ENCODE measurements at places on chromosomes 2 and 18.

DNA sequence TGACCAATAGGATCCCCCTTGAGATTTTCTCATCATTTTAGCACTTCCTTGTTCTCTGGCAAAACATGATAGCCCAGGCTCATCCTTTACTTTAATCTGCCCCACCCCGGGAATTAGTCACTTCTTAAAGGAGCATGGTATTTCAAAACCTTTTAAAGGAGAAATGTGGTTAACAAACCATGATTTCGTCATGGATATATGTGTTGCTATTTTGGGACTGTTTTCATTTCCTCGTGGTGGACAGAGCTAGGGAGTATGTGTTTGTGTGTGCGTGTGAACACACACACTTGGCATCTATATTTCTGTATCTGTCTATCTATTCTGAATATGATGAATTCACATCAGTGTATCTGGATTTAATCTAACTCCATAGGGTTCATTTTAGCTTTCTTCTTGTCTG lies 128.1 kb downstream of the BIRC6 start:
- DNase-seq, result no peak

GRCh38 chr2:17476830-17477229 lies 41.4 kb downstream of the RAD51AP2 start:
- no peak for DNase-seq

DNA sequence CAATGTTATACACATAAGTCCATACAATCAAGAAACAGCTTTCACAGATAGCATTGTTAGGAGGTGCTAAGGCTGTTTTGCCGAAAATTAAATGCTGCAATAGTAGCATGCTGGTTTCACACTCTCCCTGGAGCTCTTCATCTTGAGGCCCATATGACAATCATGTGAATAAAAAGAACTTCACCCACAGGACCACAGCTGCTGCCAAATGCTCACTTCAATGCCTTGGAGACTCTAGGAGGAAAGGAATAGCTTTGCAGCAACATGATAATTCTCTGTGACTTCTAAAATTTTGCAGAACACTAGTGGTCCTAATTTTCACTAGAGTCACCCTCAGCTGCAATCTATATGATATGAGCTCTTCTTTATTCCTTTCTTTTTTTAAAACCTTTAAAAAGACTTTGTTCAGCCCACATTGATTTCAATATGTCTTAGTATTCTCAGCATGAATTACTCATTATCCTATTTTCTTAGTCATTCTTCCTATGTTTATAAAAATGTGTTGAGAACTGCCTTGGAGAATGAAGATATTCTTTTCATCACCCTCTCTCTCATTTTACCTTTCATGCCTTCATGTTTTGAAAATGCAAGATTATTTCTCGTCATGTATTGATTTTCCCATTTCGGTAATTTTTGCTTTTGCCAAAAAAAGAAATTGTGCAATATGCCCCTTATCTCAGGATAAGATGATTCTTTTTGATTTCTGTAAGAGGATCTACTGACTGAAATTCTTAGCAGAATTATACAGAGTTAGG lies 108.2 kb downstream of the PDE1A start:
- DNase-seq, result no peak

GRCh38 chr2:60746318-60746717 lies 9.8 kb upstream of the PAPOLG start:
- no peak for DNase-seq

DNA sequence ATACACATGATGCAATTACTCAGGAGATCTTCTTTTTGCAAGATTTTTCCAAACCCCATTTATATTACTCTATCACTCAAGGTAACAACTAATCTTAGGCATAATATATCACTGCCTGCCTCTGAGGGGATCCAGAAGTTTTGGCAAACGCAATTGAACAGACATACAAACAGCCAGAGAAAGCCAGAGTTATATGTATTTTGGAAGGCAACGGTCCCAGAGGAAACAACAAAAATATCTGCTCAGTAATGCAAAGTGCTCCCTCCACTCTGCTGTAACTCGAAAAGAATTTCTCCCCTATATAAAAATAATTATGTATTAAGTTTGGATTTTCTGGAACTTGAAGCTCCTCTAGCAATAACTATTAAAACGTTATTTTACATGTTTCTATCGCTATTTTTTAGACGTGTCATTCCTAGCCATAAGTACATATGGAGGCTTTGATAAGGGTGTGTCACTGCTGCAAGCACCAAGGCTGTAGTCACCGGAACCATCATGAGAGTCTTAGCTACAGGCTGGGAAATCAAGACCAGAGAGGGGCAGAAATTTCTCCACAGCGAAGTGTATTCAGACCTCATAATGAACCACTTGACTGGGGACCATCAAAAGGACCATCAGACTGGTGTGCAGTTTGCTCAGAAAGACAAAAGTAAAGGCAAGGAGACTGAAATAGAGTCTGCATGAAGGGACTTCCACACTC lies 3.7 kb upstream of the GKN1 start:
- DNase-seq, result no peak

DNA sequence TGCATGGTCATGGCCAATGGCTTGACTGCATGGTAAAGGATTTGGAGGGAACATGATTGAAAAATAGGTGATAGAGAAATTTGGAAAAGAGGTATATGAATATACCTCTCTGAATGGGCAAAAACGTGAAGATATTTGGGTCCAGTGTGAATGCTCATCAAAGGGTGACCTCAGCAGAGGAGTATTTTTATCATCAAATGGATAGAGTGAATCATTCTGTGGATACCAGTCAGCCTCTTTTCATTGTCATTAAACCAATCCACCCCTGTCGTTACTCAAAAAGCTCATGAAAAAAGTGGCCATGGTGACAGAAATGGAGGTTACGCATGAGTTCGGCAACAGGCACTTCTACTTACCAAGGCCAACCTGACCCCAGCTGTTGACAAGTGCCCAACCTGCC lies 1074.7 kb downstream of the TSN start:
- DNase-seq, result no peak

DNA sequence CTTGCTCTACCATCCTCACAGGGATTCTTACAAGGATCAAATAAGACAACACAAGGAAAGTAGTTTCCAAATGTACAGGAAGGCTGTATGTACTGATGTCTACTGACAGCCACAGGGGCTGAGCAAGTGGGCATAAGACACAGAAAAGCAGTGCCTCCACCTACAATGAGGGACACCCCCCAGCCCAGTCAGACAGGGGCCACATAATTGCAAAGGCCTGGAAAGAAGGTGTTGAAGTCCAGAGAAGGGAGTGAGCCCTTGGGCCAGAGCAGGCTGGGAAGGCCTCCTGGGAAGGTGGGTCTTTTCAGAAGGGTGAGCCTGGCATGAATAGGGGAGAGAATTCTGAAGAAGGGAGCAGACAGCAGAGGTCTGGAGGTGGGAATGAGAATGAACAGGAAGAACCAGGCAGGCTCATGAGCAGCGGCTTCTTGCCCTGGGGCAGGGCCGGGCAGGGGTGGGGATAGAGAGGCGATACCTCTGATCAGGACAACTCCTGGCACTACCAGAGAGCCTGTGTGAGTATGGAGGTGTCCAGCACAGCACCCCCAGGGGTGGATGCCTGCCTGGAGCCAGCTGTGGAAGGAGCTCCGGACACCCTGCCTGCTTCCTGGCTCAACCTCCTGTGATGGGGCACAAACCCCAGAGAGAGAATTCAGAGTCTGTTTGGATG lies 30.1 kb downstream of the HS1BP3 start:
- DNase-seq, result no peak

GRCh38 chr2:145007960-145008263 lies 488.0 kb upstream of the ZEB2 start:
- no peak for DNase-seq

GRCh38 chr2:37737507-37737906 lies 66.1 kb upstream of the CDC42EP3 start:
- no peak for DNase-seq

- no peak for DNase-seq
These were observed 96.0 kb downstream of the INHBB start for GRCh38 chr2:120441744-120442471.

DNA sequence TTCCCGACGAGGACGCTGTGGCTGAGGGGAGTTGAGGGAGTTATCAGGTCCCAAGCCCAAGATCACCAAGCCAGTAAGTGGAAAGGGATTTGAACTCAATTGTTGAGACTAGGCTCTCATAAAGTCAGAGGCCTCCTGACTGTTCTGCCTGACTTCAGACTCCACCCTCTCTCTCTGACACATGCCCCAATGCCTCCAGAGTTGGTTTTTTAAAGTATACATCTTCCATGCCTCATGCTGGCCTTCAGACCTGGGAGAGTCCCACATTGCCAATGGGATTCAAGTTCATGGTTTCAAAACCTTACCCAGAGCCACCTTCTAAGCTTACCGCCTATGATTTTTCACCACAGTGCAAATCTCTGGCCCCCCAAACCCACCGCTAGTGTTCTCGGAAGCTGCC lies 100.8 kb downstream of the RTN4 start:
- DNase-seq, result no peak

DNA sequence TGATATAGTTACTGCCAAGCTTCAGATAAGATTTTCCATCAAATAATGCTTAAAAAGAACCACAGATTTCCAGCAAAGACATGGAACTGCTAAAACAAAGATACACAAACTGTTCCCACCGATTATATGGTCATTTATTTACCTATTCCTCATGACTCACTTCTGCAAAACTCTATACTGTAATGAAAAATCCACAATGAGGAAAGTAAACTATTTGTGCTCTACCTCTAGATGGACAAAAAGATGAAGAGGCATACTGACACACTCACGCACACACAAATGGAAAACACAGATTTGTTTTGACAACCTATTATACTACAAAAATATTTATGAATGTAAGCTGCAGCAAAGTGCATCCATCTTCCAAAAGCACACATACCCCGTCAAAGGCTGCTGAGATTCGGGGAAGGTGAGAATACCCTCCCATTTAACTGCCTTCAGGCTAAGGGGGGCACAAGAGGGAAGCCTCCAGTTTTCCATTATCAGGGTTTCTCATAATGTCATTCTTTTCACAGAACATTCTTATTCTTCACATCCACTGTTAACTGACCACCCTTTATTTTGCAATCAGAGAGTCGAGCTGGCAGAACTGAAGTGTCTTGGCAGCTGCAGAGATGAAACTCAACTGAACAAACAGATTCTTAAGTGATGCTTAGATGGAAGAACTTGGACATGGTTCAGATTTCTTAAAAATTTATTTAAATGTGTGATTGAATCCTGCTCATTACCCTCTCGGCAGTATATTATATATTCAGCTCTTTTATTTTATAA lies 115.9 kb upstream of the TANK start:
- no peak for DNase-seq

- no peak for DNase-seq
These were observed 69.3 kb downstream of the NCKAP5 start for GRCh38 chr2:133498662-133499585.

DNA sequence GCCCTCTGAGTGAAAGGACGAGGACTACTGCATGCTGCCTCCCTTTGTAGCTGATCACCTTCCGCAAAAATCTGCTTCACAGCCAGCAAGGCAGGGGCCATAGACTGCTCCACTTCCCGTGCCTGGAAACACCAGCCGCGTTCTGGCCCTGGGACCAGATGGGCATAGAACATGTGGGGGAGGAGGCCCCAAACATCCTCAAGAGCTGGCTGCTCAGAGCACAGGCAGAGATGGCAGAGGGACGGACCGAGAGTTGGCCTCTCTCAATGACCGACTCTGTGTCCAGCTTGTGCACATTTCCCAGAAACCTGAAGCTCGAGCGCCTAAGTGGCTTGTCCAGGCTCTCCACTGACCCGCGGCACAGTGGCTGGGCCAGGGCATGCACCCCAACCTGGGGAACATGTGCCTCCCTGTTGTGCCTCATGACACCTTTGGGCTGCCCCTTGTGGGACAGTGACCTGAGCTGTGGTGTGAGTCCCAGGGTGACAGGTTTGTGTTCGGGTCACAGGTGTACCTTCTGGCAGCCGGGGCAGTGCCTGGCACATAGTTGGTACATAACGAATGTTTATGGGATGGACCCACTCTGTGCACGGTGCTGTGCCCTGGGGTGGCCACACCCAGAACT lies 9.1 kb downstream of the KCNF1 start:
- DNase-seq, result no peak

GRCh38 chr2:145007093-145007959 lies 487.4 kb upstream of the ZEB2 start:
- no peak for DNase-seq

DNA sequence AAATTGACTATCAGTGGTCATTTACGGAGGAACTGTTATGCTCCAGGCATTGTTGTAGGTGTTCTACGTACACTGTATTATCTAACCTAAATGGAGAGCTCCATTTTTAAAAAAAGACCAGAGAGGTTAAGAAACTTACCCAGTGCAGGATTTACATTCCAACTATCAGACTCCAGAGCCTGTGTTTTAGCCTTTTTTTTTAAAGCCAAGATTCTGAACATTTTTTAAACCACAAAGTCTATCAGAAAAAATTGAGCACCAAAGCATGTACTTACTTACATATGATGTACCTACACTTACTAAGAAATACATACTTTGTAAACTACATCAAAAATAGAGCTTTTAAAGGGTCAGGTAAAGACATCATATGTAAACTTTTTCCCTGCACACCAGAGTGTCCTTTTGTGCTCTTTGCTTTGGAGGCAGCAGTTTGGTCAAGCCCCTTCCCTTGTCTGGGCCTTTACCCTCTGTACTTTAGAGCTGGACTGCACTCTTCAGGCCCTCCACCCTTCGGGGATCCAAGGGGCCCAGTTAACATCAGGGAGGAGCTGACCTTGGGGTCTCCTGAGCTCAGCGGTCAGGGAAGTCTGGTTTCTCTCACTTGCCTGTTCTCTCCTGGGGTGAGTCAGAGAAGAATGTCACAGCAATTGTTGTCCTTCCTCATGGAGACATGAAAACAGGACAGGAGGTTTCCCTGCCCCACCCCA lies 58.4 kb downstream of the ITGB1BP1 start:
- DNase-seq, result no peak

DNA sequence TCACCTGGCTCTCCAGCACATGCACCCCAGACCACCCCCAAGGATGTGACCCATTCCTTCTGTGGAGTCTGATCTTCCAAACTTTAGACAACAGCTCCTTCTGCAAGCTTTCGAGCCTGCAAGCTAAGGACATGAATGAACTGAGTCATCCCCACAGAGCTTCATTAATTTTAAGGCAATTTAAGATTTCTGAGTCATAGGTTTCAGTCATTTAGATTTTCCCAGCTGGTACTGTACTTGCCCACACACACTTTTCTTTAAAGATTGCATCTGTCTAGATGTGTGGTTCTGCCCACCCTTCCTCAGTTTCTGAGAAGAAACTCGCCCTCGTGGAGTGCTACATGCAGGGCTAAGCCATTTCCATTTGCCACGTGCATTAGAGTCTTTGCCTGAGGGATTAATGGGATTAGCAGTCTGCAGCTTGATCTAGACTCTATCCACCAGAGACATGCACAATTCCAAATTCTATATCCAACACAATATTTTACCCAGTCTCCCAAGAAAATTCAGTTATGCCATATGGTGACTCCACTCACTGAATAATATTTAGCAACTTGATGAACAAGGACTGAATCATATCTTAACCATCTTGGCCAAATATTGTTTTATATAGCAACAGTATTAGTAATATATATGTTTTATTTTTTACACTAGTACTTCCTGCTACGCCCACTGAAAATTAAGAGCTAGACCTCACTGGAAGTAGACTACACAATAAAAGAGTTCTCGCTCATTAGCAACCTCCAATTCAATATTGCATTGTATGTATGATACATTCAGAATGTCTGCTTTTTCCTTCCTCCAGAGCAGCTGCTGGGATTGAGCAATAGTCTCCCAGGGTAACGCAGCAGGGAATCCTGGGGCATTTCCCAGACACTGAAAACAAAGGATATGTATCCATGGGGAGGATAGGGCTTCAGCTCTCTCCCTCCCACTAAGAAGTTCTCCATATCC lies 14.3 kb upstream of the TRIB2 start:
- no peak for DNase-seq

- no peak for DNase-seq
These were observed 122.2 kb downstream of the ACKR3 start for GRCh38 chr2:236691799-236692167.

Data from activated CD8-positive, alpha-beta memory T cell treated with anti-CD3 and anti-CD28 coated beads for 1 hour (primary cell).